ENCODE measurements at places on chromosomes 12 and 14.

GRCh38 chr14:50605766-50606165 is 45.8 kb downstream of the ATL1 start:
- DNase-seq: no peak

- DNase-seq: no peak
These were observed 592.5 kb upstream of the NOVA1 start for GRCh38 chr14:27190296-27190695.

DNA sequence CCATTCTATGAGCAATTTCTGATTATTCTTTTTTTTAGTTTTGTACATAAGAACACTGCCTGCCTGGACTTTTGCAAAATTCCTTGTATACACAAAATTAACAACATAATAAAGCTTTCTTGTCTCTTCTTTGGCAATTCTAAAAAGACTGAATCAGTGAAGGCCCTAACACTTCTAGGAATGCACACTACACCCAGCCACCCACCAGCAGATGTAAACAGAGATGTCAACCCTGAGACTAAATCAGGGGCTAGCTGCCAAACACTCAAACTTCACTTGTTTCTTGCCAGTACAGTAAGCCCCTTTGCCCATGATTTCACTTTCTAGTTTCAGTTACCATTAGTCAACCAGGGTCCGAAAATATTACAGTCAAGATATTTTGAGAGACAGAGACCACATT is 15.5 kb downstream of the DCAF5 start:
- no peak for DNase-seq

DNA sequence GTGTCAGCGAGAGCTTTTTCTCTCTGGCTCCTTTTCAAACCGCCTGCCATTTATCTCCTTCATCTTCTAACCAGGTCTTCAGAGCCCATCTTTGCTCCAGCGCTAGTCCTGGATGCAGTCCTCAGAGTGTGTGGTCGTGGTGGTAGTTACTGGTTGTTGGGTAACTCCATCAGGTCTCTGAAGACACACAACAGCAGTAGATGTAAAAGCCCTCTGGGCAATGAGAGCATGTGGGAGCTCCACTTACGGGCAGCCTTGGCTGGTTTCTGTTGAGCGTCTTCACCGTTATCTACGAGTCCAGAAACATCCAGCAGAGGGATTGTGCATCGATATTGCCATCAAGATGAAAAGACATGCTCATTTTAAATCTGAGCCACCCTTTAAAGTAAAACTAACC is 61.2 kb downstream of the FBXL14 start:
- DNase-seq: no peak

- no peak for DNase-seq
These were observed 49.4 kb downstream of the PHLDA1 start for GRCh38 chr12:75982169-75982564.

DNA sequence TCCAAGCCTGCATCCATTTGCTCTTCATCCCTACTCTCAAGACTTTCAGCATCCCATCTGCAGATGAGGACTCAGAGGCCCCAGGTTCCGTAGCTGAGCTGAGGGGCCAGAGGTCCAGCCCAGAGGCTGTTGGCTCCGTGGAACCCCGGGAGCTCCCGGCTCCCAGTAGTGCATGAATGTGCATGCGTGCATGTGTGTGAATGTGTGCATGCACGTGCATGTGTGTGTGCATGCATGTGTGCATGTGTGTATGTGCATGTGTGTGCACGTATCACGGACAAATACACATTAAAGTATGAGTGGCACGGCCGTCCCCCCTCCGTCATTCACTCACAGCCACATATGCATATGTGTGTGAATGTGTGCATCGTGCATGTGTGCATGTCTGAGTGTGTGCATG is 149.9 kb downstream of the KIF26A start:
- DNase-seq: no peak

GRCh38 chr14:54590481-54590880 is 23.6 kb downstream of the SAMD4A start:
- DNase-seq: no peak

DNA sequence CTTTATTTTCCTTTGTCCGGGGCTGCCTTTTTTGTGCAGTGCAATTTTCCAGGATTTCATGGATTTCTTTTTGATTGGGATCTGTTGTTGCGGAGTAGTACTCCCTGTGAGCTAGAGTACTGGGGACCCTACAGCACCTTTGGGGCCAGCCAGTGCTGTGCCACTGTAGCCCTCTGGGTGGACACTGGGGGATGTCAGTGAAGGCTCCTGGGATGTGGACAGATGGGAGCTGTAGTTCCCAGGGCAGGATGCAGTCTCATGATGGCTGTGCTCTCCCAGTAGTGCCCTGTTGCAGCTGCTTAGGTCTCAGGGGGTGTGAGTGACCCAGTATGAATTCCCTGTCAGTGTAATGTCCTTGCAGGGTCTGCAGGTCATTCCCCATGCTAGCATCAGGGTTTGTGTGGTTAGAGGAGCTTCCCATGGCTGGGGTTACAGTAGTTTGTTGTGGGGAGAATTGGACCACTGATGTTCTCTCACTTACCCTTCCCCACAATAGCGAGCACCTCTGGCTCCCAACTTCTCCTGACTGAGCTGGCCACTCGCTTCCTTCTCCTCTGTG is 72.2 kb downstream of the BRMS1L start:
- DNase-seq: no peak

DNA sequence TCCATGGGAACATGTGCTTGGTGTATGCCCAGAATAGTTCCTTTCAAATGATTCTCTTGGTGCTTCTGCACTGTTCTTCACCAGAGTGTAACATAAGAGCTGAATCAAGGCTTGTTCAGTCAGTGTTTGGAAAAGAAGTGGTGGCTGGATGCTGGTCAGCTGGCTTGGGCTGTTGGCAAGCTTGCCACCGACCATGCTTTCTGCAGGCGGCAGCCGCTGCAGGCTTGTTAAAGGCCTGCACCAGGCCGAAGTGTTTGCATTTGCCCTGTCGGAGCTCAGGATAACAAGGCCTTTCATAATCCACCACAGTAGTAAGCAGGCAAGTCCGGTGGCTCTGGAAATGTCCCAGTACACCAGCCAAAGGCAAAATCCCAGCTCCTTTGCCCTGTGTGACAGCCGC is 26.9 kb downstream of the DAAM1 start:
- no peak for DNase-seq

DNA sequence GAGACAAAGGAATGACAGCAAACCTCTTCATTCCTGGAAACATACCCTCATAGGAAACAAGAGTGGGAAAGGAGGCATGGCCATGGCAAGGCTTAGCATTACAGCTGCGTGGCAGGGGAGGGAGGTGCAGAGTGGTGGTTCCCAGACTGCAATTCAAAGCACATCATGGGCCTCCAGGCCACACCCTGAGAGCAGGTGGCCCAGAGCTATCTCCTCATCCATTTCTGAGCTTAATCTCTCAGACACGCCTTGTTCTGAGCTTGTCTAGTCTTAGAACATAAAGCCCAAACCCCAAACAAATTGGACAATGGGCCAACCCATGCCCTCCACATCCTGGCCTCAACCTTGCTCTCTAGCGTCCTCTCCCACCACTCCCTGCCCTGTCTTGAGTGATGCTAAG is 5.9 kb upstream of the KRT3 start:
- no peak for DNase-seq

- DNase-seq: no peak
These were observed 15.8 kb upstream of the PTPRR start for GRCh38 chr12:70936203-70936813.

DNA sequence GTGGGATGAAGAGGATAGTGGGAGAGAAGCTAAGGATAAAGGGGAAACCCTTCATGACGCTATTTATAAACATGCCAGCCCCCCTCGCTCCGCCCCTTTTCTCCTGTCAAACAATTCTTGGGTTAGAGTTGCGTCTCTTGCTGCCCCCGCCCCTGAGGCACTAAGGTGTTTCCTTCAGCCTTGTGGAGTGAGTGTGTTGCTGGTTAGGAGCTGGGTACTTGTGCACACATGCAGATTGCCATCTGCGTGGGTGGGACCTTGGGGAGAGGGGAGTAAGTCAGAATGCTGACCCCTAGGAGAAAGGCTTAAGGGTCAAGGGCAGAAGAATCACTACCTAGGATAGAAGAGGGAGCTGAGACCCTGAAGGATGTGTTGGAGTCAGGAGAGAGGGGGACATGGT is 5.4 kb downstream of the FOXJ2 start:
- DNase-seq: no peak

GRCh38 chr12:71664411-71665089 is 449 bp downstream of the THAP2 start:
- DNase-seq: no peak

DNA sequence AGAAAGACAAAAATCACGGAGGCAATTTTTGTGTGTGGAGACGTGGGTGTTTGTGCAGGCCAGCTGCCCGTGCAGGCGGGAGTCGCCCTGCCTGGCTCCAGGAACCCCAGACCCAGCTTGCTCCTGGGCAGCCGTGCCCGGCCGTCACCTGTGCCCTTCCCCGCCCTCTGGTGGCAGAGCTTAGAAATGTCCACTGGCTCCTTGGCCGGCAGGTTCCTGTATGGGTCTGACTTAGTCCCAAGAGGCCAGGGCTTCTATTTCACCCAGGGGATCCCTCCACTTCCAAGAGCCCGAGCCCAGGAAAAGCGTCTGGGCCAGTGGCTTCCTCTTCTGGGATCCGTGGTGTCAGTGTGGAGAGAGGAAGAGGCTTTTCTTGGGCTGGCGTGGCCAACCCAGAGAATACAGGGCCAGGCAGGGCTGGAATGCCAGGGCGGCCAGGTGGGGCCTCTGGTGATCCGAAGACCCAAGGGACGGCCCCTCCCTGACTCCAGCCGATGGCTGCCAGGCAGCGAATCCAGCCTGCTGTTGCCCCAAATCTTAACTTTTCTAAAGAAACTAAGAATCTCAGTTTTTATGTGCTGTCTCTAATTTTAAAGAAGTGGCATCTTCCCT is 120.9 kb downstream of the TMEM132C start:
- no peak for DNase-seq

GRCh38 chr12:18074001-18074400 is 16.0 kb downstream of the RERGL start:
- DNase-seq: no peak

- DNase-seq: no peak
These were observed 52.6 kb downstream of the GPHB5 start for GRCh38 chr14:63266106-63266505.

- DNase-seq: no peak
These were observed 3.6 kb upstream of the UBC start for GRCh38 chr12:124917841-124918621.

GRCh38 chr14:21093769-21094681 is 4.4 kb downstream of the ZNF219 start:
- DNase-seq: no peak

DNA sequence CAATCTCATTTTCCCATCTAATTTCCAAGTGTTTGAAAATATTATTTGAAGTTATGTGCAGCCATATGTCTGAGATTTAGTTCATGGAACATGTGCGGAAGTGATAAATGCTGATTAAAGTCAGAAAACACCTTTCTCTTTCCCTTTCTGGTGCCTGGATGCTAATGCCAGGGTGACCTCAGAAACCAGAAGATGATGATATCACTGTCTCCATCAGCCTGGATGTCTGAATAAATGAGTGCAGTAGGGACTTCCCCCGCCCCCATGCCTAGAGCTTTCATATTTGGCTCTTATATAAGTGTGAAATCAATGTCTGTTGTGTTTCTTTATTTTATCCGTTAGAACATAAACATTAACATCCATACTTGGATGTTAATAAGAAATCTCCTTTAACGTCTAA is 261.9 kb upstream of the LRIG3 start:
- no peak for DNase-seq

GRCh38 chr12:46430340-46430948 is 57.9 kb upstream of the SLC38A2 start:
- DNase-seq: no peak

DNA sequence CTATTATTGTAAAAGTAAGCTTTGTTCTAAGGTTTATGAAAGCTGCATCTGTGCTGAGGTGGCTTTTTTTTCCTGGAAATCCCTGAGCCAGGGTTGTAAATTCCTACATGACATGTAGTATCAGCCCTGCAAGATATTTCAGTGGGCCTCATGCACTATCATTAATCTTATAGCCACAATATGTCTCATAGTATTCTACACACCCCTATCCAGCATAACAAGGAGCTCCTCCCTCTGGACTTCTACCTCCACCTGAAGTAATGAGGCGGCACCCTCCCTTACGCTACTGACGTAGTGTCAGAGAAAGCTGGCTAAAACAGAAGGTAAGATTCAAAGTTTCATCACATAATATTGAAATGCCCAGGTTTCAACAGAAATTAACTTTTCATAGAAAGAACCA is 35.5 kb downstream of the SLC5A8 start:
- DNase-seq: no peak

GRCh38 chr12:5489760-5490406 is 58.0 kb downstream of the NTF3 start:
- no peak for DNase-seq

- DNase-seq: no peak
These were observed 196.2 kb downstream of the ITPR2 start for GRCh38 chr12:26636710-26637328.

GRCh38 chr12:120639771-120640721 is at the start of gene CABP1:
Gene CABP1 (plus strand): TSS chr12:120640626. CDS start chr12:120640686, 60 bp downstream.
- DNase-seq: no peak

DNA sequence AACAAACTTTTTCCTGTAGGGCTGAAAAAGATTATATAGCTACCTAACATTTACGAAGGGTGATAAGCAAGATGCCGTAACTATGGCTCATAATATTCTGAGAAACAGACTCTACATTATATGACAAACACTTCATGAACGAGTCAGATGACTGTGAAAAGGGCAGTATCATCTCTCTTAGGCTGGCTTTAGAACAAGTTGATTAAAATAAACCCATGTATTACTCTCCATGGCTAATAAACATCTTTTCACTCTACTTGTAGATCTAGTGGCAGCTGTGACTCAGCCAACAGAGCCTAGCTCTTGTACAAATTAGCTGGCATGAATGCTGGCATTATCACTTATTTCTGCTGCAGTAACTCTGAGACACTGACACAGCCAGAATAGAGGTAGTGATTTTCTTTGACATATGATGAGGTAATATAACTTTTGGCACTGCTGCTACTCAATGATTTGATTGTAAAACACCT is 47.1 kb downstream of the SLC2A13 start:
- DNase-seq: no peak

DNA sequence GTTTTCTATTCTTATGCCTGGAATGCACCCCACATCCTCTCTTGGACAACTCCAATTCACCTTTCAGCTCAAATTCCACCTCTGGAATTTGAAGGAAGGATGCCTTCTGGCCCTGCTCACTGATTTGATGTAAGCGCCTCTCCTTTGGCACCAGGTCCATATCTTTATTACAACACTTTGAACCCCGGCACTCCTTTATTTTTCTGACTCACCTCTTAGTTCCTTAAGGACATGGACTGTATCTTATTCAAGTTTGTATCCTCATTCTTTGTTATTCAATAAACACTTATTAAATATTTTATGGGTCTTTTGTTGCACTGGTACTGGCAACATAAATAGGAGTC is 3.1 kb downstream of the GALC start:
- DNase-seq: no peak

GRCh38 chr12:119100933-119101332 is 77.8 kb upstream of the HSPB8 start:
- no peak for DNase-seq

DNA sequence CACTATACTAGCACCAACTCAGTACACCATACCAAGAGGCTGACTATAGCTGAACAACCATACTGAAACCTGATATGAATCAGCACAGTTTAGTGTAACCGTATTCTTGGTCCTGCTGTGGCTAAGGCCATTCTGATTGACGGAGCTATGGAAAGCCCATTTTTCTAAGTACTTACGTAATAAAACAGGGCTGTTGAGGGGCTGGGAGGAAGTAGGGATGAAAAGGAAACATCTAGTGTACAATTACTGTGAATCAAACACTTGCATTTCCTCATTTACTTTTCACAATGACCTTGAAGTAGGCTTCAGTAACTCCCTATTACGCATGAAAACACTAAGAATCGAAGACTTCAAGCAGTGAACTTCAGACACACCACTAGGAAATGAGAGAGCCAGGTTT is 198.2 kb downstream of the BTG1 start:
- DNase-seq: no peak
